SJSA1 (cell line): ENCODE measurements at places on chromosomes 3 and 15. TPM values are rescaled to one million over a fixed set of nuclear protein-coding genes. Genes with fewer than 3 reads are reported as not detected.

DNA sequence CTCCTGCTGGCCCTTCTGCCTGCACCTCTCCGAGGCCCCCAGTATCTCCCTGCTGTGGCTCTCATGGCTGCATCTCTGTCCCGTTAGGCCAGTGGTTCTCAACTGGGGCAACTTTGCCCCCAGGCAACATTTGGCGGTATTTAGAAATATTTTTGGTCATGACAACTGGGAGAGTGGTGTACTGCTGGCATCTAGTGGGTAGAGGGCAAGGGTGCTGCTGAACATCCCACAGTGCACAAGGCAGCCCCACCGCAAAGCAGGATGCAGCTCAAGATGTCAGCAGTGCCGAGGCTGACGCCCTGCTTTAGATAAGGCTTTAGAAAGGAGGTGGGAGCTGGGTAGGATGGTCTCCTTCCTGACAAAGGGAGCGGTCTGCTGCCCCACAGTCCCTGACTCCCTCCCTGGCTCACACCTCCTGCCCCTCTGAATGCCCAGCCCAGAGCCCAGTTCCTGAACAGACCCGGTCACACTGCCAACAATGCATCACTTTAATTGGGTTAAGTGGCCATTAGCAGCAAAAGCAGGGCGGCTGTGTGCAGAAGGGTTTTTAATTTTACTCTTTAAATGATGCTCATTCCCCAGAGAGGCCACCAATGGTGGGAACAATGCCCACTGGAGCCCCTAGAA is 68.8 kb upstream of the TMEM115 start:
- H3K36me3 ChIP-seq = no peaks in the 10 kb centered on the region
- H3K4me3 ChIP-seq = no peak overlapping the region
- DNase-seq = no peak
- H3K4me1 ChIP-seq = no peaks in the 10 kb centered on the region

The CLDN16 gene
- total RNA-seq = 0.08 TPM in 1 of 2 replicates, not detected in the other

The GNAT1 gene
- not detected in 2 replicates for total RNA-seq

The C3orf52 gene
- total RNA-seq = 20.6 and 27.6 TPM in 2 replicates

The LMCD1 gene
- 6.0 and 15.6 TPM in 2 replicates for total RNA-seq
